Epithelial cell of proximal tubule (primary cell): ENCODE measurements at places on chromosomes 5 and 9.

- no peak for DNase-seq
Observed at GRCh38 chr9:21812946-21813568, 10.6 kb downstream of the MTAP start.

GRCh38 chr5:146059460-146060220 is 45.7 kb downstream of the PLAC8L1 start:
- no peak for DNase-seq

- no peak for DNase-seq
Observed at GRCh38 chr5:130890610-130891009, 274.4 kb downstream of the HINT1 start.

DNA sequence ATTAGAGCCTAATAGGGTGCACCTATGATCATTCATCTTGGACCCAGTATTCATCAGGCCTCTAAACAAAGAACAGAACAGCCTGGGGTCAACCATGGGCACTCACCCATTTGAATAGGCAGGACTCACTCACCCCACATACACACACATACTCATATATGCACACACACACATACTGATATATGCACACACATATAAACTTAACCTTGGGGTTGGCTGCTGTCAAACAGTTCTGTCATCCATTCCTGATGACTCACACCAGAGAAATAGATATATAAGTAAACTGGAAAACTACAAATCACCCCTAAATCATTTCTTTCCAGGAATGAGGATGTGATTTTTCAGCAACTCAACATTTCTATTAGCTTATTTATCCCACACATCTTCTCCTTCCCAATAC is 51.3 kb downstream of the ARL15 start:
- DNase-seq = no peak

DNA sequence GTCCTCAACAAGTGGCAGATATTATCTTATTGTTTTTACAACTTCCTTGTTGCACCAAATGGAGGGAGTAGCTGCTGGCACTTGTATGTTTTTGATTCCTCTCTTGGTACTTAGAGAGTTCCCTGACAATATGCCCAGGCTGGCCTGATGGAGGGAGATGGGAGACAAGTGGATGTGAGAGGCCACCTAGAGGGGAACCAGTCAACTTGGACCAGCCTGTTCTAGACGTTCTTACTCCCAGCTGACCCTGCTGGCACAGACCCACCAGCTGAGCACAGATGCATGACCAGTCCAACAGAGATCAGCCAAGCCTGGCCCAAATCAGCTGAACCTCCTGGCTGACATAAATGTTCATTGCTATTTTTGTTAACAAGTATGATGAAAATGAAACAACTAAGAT is 60.9 kb upstream of the GDNF start:
- peak; percentile 25 for DNase-seq

- DNase-seq = no peak
Observed at GRCh38 chr5:174344335-174344734, 298.8 kb downstream of the NSG2 start.

DNA sequence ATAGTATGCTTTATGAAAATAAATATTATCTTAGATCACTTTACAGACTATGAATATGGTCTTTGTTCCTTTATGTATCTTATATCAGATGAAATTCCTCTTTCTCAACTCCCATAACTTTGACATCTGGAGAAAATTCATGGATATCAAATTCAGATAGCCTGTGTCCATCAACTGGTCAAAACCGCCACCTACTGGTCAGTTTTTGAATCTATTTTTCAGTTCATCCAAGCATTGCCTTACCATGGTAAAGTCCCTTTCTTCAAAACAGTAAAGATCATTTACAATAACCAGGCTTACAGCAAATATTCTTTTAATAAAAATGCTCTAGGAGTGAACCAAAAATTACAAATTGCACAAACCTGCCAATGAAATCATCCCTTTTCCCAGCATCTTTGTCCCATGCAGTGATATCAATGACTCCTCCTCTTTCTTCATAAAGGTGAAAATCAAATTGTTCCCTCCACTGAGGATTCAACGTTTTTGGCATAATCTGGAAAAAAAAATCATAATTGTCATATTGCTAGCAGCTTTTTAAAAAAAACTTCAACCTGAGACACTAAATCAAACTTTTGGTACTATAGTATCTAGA is 290.5 kb downstream of the SLF1 start:
- DNase-seq = peak; percentile 7

DNA sequence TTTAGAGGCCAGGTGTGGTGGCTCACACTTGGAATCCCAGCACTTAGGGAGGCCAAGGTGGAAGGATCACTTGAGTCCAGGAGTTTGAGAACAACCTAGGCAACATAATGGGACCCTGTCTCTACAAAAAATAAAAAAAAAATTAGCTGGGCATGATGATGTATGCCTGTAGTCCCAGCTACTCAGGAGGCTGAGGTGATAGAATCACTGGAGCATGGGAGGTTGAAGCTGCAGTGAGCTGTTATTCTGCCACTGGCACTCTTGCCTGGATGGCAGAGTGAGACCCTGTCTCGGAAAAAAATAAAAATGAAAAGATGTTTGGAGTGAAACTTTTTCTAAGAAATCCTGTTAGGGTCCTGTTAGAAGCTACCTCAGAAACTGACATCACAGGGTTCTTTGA is 24.2 kb downstream of the OCLN start:
- DNase-seq = no peak

DNA sequence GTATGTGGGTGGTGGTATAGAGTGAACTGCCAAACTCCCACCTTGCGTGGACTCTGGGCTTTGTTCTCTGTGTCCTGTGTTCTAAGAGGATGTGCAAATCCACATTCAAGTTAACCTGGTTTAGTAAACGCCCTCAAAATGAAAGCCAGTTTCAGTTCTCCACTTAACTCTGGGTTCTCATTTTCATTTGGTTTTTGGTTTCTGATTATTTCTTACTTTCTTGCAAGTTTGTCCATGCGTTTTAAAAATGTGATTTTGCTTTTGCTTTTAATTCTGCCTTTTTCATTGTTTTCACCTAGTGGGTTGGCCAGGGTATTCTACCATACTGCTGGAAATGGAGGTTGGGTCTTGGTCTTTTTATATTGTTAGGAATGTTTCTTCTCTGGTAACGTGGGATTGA is 38.2 kb downstream of the GALNT10 start:
- DNase-seq = no peak

DNA sequence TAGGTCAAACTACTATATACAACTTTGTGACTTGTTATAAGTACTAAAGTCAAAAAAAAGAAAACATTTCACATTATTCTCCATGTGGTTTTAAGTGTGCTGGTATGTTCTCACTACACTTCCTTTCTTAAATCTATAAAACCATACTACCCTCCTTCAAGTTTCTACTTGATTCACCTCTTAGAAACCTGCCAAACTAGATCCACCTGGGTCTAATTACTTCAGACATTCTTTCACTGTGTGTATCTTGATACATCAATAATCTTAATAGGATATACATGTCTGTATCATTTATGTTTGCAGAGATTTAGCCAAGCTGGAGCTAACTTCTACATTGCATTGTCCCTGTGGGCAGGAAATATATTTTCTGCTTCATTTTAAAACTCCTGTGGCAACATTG is 1012.6 kb downstream of the EFNA5 start:
- no peak for DNase-seq

GRCh38 chr5:104361932-104362331 is 799.3 kb upstream of the NUDT12 start:
- no peak for DNase-seq

GRCh38 chr5:127838661-127839060 is 135.5 kb downstream of the CCDC192 start:
- DNase-seq = no peak

- no peak for DNase-seq
Observed at GRCh38 chr9:107810461-107810961, 320.9 kb upstream of the KLF4 start.

DNA sequence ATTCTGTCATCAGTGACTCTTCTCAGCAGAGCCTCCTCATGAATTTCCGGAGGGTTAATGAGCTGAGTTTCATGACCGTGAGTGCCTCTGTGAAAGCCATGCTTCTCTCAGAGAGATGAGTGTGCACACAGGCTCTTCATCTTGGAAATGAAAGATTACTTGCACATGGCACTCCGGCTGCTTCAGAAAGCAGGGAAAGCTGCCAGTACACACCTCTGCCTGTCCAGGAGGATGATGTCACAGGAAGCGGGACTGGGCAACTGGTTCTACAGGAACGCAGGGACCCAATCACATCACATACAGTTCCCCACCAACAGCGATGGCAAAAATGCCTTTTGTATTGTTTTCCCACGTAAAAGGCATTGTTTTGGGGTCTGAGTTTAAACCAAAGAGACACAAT is 286.0 kb upstream of the DAP start:
- DNase-seq = no peak

DNA sequence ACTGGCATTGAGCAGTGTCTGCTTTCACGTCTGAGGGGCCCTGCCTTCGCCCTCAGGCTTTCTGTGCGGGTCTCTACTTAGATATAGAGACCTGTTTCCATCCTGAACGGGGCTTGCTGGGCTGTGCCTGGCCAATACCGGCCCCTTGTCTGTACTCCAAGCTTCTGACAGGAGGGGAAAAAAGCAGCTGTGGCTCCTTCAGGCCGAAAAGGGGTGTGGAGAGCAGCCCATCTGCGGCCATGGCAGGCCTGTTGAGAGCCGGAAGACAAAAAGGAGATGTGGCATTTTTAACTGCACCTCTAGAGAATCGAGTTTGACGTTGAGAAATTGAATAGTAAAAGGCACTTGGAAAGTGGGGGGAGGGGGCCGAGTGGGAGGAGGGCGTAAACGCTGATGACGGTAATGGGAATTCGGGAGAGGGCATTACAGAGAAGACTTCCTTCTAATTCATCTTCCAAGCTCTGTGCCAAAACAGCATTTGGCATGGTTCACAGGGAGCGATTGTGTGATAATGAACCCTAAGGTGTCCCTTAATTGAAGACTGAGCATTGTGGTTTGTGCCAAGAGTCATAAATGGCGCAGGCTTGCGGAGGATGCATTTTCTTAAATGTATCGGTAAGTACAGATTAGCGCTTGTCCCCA is 25.1 kb upstream of the PRDM12 start:
- no peak for DNase-seq

- no peak for DNase-seq
Observed at GRCh38 chr9:113537229-113537810, 73.8 kb downstream of the RGS3 start.

- no peak for DNase-seq
Observed at GRCh38 chr5:139836469-139837208, 41.0 kb downstream of the PSD2 start.

- no peak for DNase-seq
Observed at GRCh38 chr9:21778304-21778703, 24.1 kb upstream of the MTAP start.

DNA sequence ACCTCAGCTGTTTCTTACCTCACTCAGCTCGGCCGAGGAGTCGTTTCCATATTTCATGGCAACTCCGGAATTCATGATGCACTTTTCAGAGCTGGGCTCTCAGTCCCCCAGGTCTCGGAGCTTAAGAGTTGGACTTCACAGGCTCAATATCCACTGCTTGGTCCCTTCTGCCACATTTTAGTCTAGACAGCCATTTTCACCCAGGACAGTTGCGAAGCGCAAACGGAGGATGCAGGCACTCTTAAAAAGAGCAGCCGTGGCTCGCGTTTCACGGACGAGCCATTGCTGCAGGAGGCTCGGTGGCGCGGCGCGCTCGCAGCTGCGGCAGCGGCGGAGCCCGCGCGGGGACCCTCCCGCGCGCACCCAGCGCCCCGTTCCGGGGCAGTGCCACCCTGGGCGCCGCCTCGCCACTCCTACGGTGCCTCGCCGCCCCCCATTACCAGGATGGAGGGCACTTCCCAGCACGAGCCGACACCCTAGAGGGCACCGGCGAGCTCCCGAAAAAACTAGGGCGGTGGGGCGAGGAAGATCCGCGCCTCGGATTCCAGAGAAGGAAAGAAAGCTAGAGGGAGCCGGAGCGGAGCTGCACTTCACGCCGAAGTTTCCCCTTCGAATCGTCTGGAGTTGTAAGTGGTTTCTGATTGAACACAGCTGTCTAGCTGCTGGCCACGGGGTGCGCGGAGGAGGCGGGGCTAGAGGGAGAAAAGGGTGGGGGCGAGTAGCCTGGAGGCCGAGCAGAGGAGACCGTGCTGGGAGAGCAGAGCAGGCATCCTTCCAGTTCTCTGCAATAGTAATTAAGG is 140.3 kb downstream of the TSSK1B start:
- peak; percentile 26 for DNase-seq

DNA sequence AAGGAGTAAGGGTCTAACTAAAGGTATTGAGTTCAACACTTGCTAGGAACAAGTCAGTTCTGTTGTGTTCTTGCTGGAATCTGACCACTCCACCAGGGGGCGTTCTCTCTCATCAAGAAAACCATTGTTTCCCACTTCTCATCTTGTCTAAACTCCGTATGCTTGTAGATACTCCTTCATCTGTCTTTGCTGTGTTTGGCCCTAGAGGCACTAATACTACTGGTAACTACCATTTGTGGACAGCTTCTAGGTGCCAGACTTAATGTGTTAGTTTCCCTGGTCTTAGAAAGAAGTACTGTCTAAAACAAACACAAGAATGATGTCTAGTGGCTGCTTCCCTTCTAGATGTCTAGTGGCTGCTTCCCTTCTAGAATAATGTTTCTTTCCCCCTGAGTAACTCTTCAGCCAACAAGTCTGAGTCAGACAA is 18.7 kb upstream of the PTPDC1 start:
- peak; percentile 71 for DNase-seq

DNA sequence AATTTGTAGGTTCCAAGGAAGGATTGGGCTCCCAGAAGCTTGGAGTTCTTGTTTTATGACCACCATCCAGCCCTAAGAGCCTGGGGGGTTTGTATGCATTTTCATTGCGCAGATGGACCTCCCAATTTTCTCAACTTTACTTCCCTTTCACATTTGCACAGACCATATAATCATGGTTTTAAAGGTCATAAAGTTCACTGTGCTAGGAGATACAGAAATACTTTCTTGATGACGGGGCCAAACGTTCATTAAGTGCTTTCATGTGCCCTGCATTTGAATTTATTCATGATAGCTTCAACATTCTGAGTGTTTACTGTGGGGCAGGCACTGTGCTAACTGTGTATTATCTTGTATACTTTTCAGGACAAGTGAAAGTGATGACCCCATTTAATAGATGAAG is 51.5 kb downstream of the WWC1 start:
- DNase-seq = no peak

GRCh38 chr9:105158898-105159297 is 85.6 kb upstream of the SLC44A1 start:
- no peak for DNase-seq

DNA sequence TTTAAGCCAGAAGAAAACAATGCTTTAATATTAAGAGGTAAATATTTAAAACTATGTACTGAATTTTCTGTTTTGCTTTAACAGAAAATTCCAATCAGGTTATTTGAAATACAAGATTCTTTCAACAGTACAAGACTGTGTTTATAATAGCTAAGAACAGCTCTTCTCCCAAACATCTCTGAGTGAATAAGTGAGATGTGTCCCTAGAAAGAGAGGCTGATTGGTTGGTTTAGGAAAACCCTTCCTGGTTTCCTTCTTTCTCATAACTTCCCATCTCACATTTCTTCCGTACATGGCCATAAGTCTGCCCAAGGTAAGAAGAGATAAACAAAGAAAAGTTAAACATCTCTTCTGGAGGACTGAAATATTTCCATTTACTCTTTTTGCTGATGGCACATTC is 145.9 kb downstream of the FANCC start:
- no peak for DNase-seq

- no peak for DNase-seq
Observed at GRCh38 chr9:10661376-10661775, 48.6 kb upstream of the PTPRD start.
